Lung (tissue), 17 donors: ENCODE measurements at places on chromosomes 16 and 17. TPM values are rescaled to one million over a fixed set of nuclear protein-coding genes. Genes with fewer than 3 reads are reported as not detected.

CCDC144A gene
- total RNA-seq, result 6.7 TPM

FBXL16 gene
- total RNA-seq, result 0.14 TPM

KRTAP1-1 gene
- not detected for total RNA-seq

CD300E gene
- total RNA-seq, result 3.4 TPM

NDRG4 gene
- total RNA-seq, result 18.7 TPM

KIFC3 gene
- total RNA-seq, result 137 TPM

DNA sequence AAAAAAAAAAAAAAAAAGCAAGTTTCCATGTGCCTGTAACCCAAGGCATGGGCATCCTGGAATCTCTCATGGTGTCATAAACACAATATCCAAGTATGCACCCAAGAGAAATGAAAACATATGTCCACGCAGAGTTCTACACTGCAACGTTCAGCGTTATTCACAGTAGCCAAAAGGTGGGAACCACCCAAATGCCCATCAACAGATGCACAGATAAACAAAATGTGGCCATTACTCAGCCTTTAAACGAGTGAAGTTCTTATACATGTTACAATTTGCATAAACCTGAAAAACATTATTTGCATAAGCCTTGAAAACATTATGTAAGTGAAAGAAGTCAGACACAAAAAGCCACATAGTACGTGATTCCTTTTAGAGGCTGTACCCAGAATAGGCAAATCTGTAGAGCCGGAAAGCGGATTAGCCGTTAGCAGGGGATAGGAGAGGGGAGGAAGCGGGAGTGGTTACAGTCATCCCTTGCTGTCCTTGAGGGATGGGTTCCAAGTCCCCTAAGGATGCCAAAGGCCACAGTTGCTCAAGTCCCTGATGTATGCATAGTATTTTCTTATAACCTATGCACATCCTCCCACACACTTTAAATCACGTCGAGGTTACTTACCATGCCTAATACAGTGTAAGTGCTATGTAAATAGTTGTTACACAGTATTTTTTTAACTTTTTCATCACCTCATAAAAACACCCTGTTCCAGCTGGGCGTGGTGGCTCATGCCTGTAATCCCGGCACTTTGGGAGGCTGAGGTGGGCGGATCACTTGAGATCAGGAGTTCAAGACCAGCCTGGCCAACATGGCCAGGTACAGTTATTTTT lies 47.3 kb upstream of the DNAH17 start:
- H3K36me3 ChIP-seq, result no peaks in the 10 kb centered on the region
- H3K27ac ChIP-seq, result no peak overlapping the region

GRCh38 chr17:74429604-74430384 lies 2.1 kb upstream of the GPRC5C start:
- no peaks in the 10 kb centered on the region for H3K36me3 ChIP-seq
- H3K4me1 ChIP-seq, result peaks cover 25% of the 10 kb centered on the region
- H3K4me3 ChIP-seq, result no peak overlapping the region
- peak; percentile 30 for DNase-seq

GRCh38 chr16:88403794-88404581 lies 21.2 kb downstream of the ZNF469 start:
- H3K27me3 ChIP-seq, result no peaks in the 10 kb centered on the region
- H3K27ac ChIP-seq, result no peak overlapping the region

DNA sequence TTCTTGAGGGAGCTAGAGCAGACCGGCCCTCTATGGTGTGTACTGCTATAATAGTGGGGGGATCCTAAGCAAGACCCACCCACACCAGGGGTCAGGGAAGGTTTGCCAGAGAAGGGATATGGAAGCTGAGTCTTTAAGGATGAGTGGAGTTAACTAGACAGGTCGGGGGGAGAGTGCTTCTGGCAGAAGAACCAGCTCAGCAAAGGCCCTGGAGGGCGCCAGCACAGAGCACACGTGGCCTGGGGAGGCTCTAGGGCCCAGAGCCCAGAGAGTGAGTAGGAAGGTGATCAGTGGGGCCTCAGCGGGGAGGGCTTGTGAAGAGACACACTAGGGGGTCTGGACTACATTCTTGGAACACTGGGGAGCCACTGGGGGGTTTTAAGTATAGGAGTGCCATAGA lies 21.1 kb downstream of the NGFR start:
- peaks cover 8% of the 10 kb centered on the region for H3K4me1 ChIP-seq
- no peaks in the 10 kb centered on the region for H3K36me3 ChIP-seq
- no peaks in the 10 kb centered on the region for H3K27me3 ChIP-seq

DNA sequence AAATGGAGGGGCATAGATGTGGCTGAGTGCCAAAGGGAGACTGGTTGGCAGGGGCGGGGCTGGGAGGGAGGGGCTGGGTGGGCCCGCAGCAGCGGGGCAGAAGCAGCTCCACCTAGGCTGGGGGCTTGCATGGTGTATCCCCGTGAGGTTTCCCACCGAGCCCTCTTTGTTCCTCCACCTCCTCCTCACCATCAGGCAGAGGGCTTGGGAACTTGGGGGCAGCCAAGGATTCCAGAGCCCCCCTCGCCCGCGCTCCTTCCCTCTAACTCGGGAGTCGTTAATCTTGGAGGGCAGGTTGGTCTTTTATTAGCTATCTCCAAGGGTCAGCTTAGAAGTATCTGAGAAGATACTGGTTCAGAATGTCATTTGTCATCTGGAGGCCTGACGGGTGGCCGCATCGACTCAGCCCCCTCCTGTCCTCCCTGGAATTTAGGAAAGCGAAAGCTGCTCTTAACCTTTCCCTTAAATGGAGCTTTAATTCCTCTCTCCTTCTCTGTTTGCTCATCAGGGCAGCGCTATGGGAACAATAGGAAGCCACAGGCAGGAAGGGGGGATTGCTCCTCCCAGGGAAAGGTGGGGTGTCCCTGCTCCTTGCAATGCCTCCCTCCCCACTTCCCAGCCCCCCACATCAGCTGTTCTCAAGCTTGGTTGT lies 274.3 kb upstream of the XYLT1 start:
- H3K27me3 ChIP-seq, result no peaks in the 10 kb centered on the region
- H3K4me3 ChIP-seq, result no peak overlapping the region
- no peak overlapping the region for H3K27ac ChIP-seq
- no peaks in the 10 kb centered on the region for H3K36me3 ChIP-seq
- no peaks in the 10 kb centered on the region for H3K4me1 ChIP-seq

DNA sequence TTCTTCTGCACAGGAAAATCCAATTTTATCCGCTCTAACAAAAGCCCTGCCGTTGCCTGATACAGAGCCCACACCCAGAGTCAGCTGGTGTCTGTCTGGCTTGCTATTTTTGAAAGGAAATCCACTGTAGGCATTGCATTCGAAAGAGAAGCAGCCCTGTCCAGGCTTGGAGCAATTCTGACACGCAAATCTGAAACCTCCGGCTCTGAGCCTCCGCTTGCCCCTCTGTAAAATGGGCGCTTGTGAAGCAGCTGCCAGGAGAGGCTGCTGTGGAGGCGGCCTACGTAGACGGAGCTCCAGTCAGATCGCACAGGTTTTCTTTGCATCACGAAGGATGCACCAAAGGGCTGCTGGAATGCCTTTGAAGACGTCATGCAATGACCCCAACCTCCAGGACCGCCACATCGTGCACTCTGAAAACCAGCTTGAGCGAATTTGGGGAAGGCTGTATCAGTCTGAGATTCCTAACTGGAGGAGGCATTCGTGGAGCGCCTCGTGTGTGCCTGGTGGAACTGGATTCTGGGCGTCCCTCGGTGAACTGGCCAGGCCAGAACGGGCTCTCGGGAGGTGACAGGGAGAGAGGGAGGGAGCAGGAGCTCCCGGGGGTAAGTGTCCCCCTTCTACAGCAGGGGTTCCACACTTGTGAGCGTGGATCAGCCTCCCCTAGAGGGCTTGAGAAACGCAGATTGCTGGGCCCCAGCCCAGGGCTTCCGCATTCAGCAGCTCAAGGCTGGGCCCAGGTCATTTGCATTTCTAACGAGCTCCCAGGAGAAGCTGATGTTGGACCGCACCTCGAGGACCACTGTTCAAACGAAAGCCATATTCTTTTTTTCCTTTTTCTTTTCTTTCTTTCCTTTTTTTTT lies 215.5 kb downstream of the MRTFB start:
- no peaks in the 10 kb centered on the region for H3K27me3 ChIP-seq
- peak; percentile 70 for DNase-seq
- H3K36me3 ChIP-seq, result no peaks in the 10 kb centered on the region
- H3K4me3 ChIP-seq, result no peak overlapping the region
- H3K4me1 ChIP-seq, result no peaks in the 10 kb centered on the region

DNA sequence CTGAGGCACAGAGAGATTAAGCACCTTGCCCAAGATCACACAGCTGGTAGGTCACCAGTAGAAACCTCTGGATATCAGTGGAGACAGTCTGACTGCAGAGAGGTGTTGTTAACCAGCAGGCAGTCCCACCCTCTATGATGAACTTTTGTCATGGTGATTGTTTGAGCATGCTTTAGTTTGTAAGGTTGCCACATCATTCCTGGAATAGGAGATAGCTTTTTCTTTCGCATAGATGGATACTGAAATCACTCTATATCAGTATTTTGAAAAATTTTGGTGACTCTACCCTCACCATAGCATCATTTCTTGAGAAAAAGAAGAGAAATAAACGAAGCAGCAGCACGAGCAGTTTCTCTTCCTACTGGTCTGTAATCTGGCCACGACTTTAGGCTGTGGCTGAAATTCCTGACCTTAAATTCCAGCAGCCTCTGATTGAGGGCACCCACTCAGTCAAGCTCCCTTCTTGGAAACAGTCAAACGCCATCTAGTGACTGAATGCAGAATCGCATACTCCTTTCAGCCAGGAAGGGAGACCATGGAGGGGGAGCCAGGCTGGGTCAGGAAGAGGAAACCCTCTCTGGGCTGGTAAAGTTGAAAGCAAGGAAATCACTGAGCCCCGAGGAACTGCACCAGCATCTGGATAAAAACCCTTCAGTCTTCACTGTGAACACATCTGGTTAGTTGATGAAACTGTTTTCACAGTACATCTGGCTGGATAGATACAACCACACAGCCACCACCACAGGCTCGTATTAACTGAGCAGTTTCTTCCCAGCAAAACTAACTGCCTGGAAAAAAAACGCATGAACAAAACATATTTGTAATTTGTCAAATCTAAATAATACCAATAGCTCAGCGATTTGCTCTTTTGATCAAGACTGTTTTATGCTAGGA lies 108.5 kb upstream of the XYLT1 start:
- no peak overlapping the region for H3K4me3 ChIP-seq
- no peak overlapping the region for H3K27ac ChIP-seq
- no peaks in the 10 kb centered on the region for H3K27me3 ChIP-seq
- DNase-seq, result peak; percentile 82
- H3K4me1 ChIP-seq, result no peaks in the 10 kb centered on the region

DNA sequence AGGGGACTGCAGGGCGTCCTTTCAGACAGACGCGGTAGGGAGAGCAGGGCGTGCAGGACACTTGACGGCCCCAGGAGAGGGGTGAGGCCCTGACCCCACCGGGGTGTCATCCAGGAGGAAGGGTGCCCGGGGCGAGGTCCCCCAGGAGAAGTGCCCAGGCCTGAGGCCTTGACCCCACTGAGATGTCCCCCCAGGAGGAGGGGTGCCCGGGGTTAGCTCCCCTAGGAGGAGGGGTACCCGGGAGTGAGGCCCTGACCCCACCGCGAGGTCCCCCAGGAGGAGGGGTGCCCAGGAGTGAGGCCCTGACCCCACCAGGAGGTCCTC lies 27.2 kb upstream of the METRNL start:
- H3K27ac ChIP-seq, result peak overlapping the region; percentile 89
- peaks cover 9% of the 10 kb centered on the region for H3K4me1 ChIP-seq
- H3K4me3 ChIP-seq, result peak overlapping the region; percentile 37

DNA sequence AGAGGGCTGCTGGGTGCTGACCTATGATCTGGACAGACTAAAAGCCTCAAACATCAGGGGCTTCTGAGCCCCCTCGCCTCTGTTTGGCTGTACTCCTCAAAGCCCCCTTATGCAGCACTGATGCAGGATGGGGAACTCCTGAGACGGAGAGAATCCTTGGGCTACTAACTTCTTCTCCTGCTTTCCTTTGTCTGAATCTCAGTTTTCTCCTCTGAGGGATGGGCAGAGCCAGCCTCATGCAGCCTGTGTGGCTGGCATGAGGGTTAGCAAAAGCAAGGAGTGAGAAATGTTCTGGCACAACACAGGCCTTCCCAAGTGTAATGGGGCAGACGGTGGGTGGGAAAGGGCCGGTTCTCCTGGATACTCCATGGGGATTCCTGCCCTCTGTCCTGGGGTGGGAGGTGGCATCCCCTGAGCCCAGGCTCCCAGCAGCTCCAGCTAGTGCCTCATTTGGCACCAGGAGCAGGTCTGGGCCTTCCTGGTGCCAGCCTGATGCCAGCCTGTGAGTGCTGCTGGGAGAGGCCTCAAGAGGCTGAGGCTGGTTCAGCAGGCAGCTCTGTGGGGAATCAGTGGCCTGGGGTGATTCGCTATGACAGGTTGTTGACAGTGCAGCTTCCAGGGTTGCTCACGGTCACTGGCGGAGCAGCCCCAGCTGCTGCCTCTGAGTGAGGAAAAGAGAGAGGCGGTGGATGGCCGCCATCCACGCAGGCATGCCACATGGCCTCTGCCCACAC lies 4.0 kb upstream of the BRD7 start:
- H3K36me3 ChIP-seq, result no peaks in the 10 kb centered on the region
- peak; percentile 35 for DNase-seq
- H3K4me3 ChIP-seq, result no peak overlapping the region
- H3K27me3 ChIP-seq, result no peaks in the 10 kb centered on the region
